ENCODE measurements at places on chromosomes 3 and 15.

- no peak for DNase-seq
Measured at GRCh38 chr3:138375447-138375846, 27.1 kb downstream of the MRAS start.

DNA sequence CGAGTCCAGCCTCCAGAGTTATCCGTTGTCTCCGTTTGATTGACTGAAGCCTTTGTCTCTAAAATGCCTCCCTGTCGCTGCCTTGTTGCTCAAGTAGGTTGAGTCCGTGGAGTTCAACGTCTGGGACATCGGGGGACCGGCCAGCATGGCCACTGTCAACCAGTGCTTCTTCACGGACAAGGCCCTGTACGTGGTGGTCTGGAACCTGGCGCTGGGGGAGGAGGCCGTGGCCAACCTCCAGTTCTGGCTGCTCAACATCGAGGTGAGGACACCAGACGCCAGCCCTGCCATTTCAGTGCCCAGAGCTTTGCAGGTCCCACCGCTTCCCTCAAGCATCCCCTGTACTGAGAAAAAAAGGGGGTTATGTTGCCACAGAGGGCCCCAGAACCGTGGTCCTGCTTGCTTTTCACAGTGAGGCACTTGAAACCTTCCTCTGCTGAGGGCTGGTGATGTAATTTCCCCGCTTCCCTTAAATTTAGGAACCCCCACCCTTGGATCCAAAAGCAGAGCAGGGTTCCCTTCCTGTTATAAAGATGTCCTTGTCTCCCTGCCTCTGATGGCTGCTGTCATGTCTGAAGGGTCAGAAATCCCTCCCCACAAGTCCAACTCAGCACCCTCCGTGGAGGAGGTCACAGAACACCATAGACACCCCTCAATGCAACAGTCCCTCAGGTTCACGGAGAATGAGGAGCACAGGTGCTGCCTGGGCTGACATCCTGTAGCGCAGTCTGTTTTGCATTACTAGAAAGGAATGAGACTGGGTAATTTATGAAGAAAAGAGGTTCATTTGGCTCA lies 105.7 kb downstream of the LRRK1 start:
- no peak for DNase-seq

GRCh38 chr3:174120997-174121396 lies 723.5 kb downstream of the NLGN1 start:
- DNase-seq: no peak

DNA sequence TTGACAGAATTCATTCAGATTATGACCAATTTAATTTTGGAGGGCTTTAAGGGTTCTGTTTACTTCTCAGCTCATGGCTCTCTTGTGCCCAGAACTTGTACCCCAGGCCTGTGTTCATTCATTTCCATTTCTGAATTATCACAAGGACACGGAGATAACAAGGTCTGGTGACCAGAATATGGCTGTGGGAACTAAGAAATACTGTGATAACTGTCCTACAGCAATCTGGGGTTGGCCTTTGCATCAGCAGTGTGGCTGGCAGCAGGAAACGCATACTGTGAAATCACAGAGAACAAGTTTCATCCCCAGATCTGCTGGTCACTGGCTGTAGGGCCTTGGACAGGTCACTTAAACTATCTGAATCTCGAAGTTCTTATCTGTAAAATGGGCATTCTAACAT lies 41.8 kb upstream of the TPM1 start:
- DNase-seq: no peak

- no peak for DNase-seq
Measured at GRCh38 chr15:86611417-86612040, 531.9 kb downstream of the AGBL1 start.

- DNase-seq: no peak
Measured at GRCh38 chr3:148162132-148162531, 535.6 kb upstream of the AGTR1 start.

DNA sequence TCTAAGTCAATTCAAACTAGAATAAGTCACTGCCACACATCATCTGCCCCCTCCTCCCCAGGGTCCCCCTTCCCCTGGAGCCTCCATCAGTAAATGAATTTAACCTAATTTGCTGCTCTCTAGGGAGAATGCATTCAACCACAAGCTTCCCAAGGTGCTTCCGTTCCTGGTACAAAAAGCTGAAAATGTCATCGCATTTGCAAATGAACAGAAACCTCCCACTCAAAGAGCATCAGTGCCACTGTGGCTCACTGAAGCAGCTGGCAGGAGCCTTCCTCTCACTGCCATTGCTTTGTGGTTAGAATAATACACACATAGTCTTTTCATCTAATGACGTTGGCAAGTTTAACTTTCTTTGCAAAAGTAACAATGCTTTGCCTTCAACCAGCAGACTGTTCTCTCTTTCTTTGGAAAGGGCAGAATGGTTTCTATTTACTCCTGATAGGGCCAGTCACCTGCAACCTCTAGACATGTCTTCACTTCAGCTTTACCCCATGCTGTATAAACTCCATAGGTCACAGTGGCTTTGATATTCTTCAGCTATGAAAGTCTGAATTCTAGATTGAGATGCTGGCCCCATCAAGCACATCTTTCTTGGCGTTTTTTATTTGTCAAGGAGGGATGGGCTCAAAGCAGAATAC lies 238.1 kb downstream of the CPNE4 start:
- DNase-seq: peak; percentile 57

DNA sequence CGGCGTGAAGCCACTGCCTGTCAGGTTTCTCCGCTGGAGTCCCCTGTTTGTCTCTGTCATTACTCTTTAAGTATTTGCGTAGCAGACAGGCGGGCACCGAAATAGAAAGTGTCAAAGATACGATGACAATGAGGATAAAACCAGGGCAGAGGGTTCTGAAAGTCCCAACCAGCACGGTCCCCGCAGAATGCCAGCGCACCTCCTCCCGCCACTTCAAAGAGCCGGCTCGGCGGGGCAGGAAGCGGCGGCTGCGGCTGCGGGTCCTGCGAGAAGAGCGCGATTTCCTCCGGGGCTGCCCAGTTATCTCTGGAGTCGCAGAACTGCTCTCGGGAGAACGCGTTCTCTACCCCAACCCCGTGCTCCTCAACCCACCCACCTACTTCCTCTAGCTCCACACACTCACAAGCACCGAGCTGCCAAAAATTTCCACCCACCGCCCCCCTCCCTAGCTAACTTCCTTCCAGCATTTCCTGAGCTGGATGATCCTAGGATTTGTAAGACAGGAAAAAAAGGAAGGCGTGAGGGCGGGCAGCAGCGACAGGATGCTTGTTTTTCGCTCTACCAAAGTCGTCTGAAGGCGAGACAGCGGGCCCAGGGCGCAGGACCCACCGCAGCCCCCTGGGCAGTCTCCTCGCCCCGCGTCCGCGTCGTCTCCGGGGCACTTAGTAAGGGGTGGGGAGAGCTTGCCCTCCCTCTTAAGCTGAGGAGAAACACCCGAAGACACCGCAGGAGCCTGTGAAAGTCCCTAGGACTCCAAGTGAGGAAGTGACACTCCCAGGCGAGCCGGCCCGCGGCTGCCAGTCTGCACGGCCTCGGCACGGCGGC lies at the start of gene ARHGAP31:
TSS of gene ARHGAP31 (plus strand) at position 513 of the 825 bp plus-strand sequence. CDS start 522 bp downstream, outside the sequence.
- DNase-seq: peak; percentile 81
